Stimulated activated CD4-positive, alpha-beta T cell treated with anti-CD3 and anti-CD28 coated beads, Interleukin-2, amount 100 ng/mL, for 48 hours (primary cell): ENCODE measurements at places on chromosomes 16 and 17.

- no peak for DNase-seq
Measured at GRCh38 chr17:19978805-19979211, 1.2 kb upstream of the AKAP10 start.

DNA sequence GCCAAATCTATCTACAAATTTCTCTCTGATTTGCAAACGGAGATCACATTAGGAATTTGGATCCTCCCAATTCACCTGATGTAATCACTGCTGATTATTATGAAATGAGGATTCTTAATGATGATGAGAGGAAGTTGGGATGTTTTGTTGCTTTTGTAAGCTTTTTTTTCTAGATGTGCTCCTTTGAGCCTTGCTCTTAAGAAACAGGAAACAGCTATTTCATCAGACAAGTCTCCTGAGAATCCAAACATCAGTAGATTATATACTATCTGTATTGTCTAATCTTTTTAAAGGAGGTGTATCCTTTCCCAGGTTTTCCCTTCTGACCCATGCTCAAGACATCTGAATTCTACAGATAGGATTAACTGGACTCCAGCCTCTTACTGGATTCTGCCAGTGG lies 73.3 kb downstream of the KIF2B start:
- DNase-seq: no peak

- DNase-seq: no peak
Measured at GRCh38 chr17:48882272-48882671, 10.3 kb upstream of the ATP5MC1 start.

DNA sequence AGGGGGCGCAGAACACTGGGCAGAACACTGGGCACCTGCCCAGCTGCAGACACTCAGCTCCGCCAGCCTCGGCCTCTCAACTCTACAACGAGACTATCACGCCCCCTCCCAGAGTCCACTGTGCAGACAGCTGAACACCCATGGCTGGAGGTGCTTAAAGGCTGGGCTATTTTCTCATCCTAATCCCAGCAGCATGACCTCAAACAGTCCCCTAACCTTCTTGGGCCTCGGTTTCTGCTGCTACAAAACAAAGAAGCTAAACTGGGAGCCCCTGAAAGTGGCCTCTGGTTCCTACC lies 27.7 kb upstream of the ZNF469 start:
- no peak for DNase-seq

GRCh38 chr17:29570521-29570920 lies 2.0 kb downstream of the TP53I13 start:
- no peak for DNase-seq

DNA sequence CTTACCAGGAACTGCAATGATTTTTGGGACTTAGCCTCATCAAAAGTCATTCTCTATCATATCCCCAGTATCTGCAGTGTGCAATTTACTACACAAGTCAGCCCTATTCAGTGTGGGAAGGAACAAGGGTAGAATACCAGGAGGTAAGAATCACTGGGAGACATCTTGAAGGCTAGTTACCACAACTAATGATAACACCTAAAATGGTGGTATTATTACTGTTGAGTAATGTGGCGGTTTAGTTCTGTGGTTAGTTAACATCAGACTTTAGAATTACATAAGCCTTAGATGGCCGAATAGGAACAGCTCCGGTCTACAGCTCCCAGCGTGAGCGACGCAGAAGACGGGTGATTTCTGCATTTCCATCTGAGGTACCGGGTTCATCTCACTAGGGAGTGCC lies 567.9 kb upstream of the CDH11 start:
- no peak for DNase-seq

GRCh38 chr16:3131755-3132377 lies 3.0 kb upstream of the ZNF213 start:
- DNase-seq: peak; percentile 43

DNA sequence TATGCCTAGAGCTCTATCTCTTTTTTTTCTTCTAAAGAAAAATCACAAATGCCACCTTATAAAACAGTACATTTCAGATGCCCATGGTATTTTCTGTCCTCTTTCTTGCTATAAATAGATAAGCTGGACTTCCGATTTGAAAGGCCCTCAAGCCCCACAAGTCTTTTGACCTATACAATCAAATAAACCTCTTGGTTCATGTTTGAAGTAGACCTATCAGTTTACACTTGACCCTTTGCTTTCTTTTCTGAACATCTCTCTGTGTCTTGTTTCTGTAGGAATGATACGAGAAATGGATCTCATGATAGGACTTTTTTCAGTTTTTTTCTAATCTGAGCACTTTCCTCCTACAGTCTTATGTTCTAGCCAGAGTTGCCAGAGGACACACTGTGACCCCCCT lies 327.2 kb downstream of the SOX9 start:
- DNase-seq: no peak

DNA sequence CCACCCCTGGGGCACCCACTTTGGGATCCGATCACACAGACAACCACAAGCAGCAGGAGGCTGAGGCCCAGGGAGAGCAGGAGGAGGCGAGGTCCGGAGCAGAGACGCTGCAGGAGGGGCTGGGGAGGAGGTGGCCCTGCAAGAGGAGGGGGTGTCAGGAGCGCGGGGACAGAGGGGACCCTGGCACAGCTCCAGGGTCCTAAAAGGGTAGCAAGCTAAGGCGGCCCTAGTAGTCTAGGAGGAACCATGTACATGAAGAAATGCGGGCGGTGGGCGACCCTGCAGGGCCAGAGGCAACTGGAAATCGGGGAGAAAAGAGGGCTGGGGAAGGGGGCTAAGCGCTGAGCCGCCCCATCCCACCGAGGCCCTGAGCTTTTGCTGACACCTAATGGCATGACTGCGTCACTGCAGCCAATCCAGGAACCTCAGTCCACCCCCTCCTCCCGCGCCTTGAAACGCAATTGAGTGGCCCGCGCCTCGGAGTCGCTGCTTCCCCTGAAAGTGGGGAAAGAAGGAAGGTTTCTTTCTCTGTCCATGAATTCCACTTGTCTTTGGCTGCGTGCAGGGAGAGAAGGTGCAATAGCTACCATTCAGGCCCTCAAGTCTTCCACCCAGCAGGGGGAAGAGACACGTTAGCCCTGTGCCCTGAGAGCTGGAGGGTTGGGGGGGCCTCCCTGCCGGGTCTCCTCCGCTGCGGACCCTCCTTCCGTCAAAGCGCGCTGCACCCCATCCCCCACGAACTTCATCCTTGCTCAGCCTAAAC lies 1.8 kb downstream of the ASGR1 start:
- peak; percentile 58 for DNase-seq

- no peak for DNase-seq
Measured at GRCh38 chr17:9410301-9410700, 165.3 kb downstream of the STX8 start.

DNA sequence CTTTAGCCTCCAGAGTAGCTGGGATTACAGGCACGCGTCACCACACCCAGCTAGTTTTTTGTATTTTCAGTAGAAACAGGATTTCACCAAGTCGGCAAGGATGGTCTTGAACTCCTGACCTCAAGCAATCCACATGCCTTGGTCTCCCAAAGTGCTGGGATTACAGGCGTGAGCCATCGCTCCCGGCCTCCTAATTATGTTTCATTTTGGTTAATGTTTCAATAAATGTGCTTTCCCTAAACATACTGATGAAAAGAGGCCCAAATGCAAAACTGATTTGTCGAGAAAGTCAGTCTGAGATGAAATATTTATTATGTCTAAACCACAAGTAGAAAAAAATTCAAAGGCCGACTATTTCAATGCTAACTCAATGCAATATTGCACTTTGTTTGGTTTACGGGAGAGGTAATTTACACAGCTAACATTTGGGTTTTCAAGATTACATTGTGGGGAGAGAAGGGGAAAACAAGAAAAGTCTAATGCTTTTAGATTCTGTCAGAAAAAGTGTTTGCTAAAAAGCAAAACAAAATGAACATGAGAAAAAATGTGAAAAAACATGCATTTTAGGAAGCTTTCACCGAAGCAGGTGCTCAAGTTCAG lies 9.8 kb downstream of the STAT3 start:
- no peak for DNase-seq

- DNase-seq: no peak
Measured at GRCh38 chr17:65022751-65023700, 33.5 kb downstream of the GNA13 start.

GRCh38 chr17:82333279-82334171 lies at the start of gene SECTM1:
Gene SECTM1 (minus strand): TSS chr17:82333766. CDS start chr17:82327240, 6,526 bp downstream.
- DNase-seq: no peak

GRCh38 chr17:47465165-47465564 lies 65.7 kb upstream of the NPEPPS start:
- no peak for DNase-seq

- DNase-seq: no peak
Measured at GRCh38 chr17:4632581-4632920, 8.9 kb downstream of the ALOX15 start.

DNA sequence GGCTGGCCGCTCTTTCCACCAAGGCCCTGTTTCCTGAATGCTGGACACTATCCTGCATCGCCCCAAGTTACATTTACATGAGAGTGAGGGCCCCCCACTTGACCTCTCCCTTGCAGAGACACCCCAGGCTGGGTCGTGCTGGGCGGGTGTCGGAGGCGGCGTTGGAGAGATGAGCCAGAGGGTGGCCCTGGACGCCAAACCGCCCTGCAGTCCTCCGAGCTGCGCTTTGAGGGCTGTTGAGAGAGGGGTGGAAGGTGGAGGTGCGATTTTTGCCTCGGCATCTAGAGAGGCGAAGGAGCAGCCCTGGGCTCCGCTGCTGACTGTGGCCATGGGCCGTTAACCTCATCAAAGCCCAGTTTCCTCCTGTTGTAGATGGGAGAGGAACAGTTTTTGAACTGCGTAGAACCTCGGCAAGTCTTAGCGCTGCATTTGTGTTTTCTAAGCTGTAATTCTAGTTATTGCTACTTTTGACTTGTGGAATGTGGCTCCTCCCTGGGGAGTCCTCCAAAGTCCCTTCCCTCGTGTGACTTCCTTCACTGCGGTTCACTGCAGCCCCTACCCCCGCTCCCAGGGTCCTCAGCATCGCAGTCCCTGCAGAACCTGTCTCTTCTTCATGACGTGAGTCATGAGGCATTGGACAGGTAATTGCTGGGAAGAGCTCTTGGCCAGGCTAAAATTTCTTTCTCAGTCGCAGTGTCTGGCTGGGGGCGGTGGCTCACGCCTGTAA lies 986 bp upstream of the ELOB start:
- DNase-seq: no peak

DNA sequence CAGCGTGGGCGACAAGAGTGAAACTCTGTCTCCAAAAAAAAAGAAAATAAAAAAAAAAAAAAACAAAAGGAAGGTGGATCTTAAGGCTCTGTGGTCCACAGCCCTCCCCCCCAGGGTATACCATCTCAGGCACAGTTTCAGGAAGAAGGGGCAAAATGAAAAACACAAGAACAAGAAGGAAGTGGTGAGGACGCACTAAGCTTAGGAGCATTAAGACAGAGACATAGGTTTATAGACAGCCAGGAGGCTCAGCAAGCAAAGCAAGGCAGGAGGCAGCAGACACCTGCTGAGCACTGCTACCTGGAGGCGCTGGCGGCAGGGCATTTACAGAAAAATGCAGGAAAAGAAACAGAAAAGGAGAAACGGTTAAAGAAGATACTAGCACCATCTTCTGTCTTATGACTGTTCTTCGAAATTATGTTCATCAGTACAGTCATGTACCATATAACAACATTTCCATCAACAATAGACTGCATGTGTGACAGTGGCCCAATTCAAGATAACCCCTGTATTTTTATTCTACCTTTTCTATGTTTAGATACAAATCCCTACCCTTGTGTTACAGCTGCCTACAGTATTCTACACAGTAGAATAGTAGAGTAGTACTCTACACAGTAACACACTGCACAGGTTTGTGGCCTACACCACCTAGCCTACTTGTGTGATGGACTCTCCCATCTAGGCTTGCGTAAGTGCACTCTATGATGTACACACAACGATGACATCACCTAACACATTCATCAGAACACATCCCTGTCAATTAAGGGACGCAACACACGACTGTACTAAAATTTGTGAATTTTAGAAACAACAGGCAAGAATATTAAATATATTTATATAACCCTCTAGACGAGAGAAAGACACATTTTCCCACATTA lies 62.5 kb downstream of the XPO6 start:
- DNase-seq: no peak

DNA sequence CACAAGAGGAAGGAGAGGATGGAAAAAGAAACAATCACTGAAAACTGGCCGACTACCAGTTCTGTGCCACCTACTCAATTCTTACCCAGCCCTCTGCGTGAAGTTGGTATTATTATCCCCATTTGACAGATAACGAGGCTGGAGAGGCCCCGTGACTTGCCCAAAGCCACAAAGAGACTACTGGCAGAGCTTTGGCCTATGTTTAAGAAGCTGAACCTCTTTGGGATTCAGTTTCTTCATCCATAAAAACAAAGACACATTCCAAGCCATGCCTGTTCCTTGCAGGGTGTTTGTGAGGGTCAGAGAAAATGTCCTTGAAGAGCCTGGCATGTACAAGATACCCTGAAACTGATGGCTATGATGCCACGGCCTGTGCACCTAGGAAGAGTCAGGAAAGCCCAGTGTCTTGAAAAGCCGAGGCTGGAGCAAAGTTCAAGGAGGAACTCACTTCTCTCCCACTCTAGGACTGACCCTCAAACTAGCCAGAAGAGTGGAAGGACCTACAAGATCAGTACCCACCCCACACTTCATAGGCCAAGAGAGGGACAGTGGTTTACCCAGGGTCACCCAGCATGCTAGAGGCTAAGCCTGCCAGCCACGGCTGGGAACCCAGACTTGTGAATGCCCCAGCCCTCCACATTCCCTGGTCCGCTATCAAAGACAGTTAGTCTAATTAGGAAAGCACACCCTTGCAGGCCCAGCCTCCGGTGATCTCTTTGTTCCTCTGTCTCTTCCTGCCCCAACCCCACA lies 1.6 kb upstream of the ACSF2 start:
- DNase-seq: no peak

- DNase-seq: peak; percentile 60
Measured at GRCh38 chr16:81632392-81633146, 146.5 kb upstream of the PLCG2 start.

- DNase-seq: no peak
Measured at GRCh38 chr16:86455116-86455515, 55.2 kb upstream of the FOXF1 start.
